ENCODE measurements at places on chromosomes 1 and 21. TPM values are rescaled to one million over a fixed set of nuclear protein-coding genes. Genes with fewer than 3 reads are reported as not detected.

Gene HSD3B1
- polyA plus RNA-seq: not detected

Gene TACSTD2
- not detected for polyA plus RNA-seq

Gene AMY2A
- 1.3 TPM for polyA plus RNA-seq

Gene MOB3C
- 0.41 TPM for polyA plus RNA-seq

Gene TMEM51
- 1.7 TPM for polyA plus RNA-seq

Gene TYW3
- polyA plus RNA-seq: 1.5 TPM

Gene CLEC20A
- polyA plus RNA-seq: 0.78 TPM

Gene PBXIP1
- 5.4 TPM for polyA plus RNA-seq

Gene SLC66A1
- polyA plus RNA-seq: 48.3 TPM

Gene NPPA
- not detected for polyA plus RNA-seq

Gene OR6P1
- not detected for polyA plus RNA-seq

Measured in neural cell (in vitro differentiated cells).